NB4 (cell line): ENCODE measurements at places on chromosomes 11 and 22.
A peak's percentile ranks its signal among the peaks of the same experiment; 100 is the strongest.

DNA sequence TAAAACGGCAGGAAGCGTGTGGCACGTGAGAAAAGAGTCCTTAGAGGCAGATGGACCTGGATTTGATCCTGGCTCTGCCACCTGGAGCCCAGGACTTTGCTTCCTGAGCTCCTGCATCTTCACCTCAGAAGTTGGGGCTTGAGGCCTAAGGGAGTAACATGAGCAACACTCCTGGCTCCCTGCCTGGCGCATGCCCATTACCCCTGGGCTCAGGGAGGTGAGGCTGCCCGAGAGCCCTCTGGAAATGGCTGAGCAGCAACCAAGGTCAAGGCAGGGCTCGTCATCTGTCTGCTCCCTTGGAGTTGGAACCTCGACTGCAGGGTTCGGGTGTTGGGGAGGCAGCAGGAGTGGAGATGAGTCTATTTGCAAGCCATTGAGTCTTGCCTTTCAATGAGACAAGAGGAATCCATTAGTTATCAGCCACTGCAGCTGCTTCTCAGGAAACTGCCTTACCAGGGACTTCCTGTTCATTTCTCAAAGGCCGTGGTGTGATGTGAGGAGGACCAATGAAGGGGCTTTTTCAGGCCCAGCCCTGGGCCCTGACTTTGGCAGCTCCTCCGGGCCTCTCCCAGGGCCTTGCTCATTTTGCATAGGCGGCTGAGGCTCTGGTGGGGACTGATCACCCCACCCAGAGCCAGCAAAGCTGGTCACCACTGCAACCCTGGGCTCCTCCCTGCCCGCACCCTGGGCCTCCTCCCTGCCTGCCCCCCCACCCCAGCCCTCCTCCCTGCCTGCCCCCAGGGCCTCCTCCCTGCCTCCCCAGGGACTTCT, 6.4 kb downstream of the FADS2 start:
- peak; percentile 98 for DNase-seq

GRCh38 chr11:122864386-122865115, 18.0 kb upstream of the JHY start:
- no peak for DNase-seq

- DNase-seq, result no peak
These were observed 42.0 kb upstream of the FIBIN start for GRCh38 chr11:26951809-26952515.

DNA sequence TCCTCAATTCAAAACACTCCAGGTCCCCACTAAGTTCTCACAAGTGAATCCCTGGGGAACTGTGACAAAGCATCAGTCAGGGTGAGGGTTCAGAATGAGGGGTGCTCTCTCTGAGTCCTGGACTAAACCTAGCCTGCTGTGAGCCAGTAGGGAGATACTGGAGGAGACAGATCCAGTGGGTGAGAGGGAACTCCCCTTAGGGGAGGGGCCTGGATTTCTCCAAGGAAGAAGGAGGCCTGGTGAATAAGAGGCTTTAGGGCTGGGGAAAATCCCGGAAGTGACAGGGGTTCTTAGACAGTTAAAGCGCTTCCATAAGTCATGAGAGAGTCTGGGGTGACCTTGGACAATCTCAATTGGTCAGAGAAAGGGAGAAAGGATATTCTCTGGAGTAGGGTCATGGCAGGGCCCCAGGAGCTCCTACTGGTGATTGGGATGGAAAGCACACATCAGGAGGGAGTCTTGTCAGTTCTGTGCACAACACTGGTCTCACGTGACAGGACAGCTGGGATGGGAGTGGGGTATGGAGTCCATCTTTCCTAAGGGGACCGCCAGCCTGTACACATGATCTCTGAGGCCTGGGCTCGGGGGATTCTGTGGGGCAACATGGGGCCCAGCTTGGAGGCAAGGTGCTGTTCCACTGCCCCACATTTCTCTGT, 1.5 kb downstream of the TBC1D10A start:
- DNase-seq, result no peak

- DNase-seq, result peak; percentile 74
These were observed 1.6 kb upstream of the HORMAD2 start for GRCh38 chr22:30078320-30079311.

DNA sequence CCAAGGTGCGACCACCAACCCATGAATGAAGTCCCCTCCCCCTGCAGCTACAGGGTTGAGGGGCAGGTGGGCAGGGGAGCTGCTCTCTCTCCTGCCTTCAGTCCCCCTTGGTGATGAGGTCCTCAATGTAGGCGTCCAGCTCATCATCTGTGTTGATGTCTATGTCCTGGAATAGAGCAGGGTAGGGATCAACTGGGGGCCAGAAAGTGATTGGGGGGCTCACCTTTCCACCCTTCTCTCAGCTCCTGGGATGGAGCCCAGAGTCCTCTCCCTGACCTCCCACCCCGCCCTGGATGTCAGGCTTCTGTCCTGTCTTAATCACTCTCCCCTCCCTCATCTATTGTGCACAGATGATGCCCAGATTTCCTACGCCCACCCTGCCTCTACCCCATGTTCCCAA, 41.9 kb downstream of the MORC2 start:
- no peak for DNase-seq

GRCh38 chr11:86952221-86952875, 2.8 kb downstream of the FZD4 start:
- DNase-seq, result no peak

- no peak for DNase-seq
These were observed 18.2 kb upstream of the MUC5AC start for GRCh38 chr11:1139441-1140083.

GRCh38 chr11:131099013-131099412, 182.7 kb upstream of the SNX19 start:
- DNase-seq, result no peak

- no peak for DNase-seq
These were observed 1233.0 kb downstream of the JRKL start for GRCh38 chr11:97622795-97623194.

- no peak for DNase-seq
These were observed 22.2 kb downstream of the OPCML start for GRCh38 chr11:133509924-133510697.

- peak; percentile 76 for DNase-seq
These were observed 1.3 kb upstream of the ESAM start for GRCh38 chr11:124763156-124763947.
